CD8-positive, alpha-beta T cell (primary cell): ENCODE measurements at places on chromosomes 6 and 20. TPM values are rescaled to one million over a fixed set of nuclear protein-coding genes. Genes with fewer than 3 reads are reported as not detected.

Gene CRISP3
- total RNA-seq = not detected

Gene FAM217A
- total RNA-seq = not detected

Gene ADGRB3
- total RNA-seq = not detected

Gene ESR1
- 1.6 TPM for total RNA-seq

GRCh38 chr6:17352302-17352701 is 41.1 kb upstream of the CAP2 start:
- DNase-seq = no peak

DNA sequence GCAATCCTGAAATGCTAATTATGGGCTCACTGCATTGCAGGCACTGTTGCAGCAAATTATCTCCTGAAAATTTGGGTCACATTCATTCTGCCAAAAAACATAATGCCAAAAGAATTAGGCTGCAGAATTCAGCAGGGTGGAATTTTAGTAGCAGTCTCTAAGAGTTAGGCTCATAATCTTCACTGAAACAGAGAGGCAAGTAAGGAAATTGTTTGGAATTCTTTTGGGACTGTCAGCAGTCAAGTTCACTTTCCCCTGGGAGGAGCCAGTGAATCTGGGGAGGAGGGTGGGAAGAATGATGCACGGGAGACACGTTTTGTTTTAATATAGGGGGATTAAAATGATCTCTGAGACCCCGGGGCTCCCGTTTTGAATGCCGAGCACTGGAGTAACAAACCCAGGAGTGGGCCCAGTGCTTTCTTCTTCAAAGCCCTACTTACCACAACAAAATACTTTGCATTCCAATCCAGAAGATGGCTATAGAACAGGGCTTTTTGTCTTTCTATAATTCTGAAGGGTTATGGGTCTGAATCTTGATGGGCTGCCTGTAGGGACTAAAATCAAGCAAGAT is 44.7 kb downstream of the SOBP start:
- no peak for DNase-seq

GRCh38 chr6:47630587-47630986 is 67.8 kb upstream of the ADGRF4 start:
- no peak for DNase-seq

DNA sequence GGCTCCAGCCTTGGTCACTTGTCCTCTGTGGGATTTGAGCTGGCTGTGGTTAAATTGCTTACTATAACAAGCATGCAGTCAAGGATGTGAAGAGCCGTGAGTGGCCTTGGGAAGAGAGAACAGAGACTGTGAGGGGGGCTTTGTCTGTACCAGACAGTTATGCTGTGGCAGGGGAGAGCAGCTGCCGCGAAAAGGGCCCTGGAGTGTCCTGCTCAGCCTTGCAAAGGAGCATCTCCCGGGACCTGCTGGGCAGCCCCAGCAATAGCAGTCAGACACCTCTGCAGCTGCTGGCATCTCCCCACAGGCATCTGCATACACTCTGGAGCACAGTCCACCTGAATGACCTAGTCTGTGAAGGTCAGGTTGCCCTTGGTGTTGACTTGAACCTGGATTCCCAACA is 6.3 kb downstream of the EBF4 start:
- DNase-seq = no peak

GRCh38 chr20:17822039-17822438 is 122.3 kb downstream of the BANF2 start:
- DNase-seq = no peak

- DNase-seq = no peak
Observed at GRCh38 chr6:169022079-169022478, 231.6 kb downstream of the THBS2 start.

GRCh38 chr6:44041461-44042260 is 85.6 kb downstream of the MRPL14 start:
- DNase-seq = no peak

- no peak for DNase-seq
Observed at GRCh38 chr6:38580030-38580429, 59.7 kb downstream of the BTBD9 start.

GRCh38 chr6:8336406-8337057 is 98.8 kb downstream of the SLC35B3 start:
- DNase-seq = no peak

DNA sequence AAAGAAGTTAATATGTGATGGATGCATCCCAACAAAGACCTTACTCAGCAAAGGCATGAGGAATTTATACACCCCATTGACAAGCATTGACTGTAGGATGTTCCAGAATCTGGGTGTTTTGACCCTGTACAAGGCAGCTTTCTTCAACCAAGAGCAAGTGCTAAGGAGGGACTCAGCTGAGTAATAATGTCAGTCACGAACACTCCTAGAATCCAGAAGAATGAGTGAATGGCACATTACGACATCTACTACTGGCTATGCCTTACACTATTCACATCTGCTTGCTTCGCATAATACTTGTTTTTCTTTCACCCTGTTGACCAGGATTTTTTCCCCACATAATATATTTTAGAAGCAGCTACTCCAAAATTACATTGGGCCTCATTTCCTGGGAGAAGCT is 42.5 kb upstream of the VGLL2 start:
- DNase-seq = no peak

DNA sequence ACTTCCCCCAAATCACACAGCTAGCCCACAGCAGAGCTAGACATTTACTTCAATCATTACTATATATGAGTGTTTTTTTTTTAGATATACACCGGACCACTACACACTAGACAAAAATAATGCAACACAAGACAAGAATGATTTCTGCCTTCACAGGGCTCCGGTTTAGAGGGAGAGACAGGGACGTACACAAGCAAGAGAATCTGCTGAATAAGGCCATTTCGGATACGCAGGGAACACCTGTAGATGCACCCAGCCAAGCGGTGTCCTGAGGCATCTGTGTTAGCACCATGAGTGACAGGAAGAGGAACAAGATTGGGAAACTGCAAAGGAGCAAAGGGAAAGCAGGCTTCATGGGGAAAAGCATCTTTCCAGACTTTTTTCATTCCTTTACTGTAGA is 45.7 kb downstream of the HS3ST5 start:
- DNase-seq = no peak

DNA sequence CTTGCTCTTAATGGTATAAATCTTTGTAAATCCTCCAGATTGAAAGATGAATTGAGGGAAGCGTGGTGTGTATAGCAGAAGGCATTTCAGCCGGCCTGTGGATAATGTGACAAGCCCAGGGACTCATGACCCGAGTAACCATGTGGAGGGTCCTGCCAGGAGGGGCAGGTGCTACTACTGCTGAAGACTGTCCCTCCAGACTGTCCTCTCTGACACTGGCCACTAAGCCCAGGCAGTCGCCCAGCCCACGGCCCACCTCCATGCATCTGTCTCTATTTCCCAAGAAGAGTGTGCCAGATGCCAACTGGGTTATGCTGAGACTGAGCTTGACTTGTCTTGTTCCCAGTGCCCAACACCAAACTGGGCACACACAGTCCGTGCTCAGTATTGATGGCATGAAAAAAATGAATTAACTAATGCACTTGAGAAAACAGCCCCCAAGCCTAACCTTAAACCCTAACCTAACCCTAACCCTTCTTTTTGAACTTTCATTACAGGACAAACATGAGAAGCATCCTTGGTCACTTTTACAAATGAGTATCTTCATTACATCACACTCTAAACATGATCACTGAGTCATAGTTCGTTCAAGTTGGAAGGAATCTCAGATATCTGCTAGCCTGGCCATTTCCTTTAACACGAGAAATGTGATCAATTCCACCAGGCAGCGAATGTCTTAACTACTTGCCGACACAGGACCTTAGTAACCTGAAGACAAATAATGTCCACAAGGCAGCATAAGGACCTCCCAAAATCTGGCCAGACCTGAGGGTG is 182.2 kb upstream of the RREB1 start:
- DNase-seq = no peak

- no peak for DNase-seq
Observed at GRCh38 chr6:12801141-12801540, 84.6 kb downstream of the PHACTR1 start.
